Liver (tissue), 10 donors: ENCODE measurements at places on chromosomes 11 and 22.

- no peak for DNase-seq
These were observed 27.4 kb upstream of the CBX7 start for GRCh38 chr22:39179841-39180335.

GRCh38 chr11:79422866-79423265, 18.0 kb downstream of the TENM4 start:
- no peak for DNase-seq

DNA sequence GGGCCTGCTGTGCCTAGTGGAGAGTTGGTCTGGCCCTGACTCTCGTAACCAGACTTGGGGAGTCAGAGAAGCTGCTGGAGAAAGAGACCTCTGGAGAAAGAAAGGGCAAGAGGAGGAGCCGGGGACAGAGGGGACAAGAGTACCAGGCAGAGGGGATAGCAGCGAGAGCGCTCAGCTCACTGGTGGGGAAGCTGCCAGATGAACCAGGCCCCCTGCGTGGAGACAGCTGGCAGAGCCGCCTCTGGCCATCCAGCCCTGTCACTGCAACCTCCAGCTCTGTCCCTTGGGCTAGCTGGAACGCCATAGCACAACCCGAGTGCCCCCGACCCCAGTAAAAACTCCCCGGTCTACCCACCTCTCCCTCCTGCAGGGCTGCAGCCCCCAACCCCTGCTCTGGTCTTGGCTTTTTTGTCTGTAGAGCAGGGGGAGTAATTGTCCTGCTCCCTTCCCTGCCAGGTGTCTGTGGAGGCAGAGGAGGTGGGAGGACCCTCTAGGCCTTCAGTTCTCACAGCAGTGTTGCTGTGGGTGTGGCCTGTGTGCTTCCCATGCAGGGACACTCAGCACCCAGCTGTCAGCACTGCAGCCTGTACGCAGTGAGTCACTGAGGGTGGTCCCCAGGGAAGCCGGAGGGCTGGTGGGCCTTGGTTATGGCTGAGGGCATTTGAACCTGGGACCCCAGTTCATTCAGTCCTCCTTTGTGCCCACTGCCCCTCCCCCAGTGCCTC, 4.8 kb upstream of the SUN2 start:
- no peak for DNase-seq

DNA sequence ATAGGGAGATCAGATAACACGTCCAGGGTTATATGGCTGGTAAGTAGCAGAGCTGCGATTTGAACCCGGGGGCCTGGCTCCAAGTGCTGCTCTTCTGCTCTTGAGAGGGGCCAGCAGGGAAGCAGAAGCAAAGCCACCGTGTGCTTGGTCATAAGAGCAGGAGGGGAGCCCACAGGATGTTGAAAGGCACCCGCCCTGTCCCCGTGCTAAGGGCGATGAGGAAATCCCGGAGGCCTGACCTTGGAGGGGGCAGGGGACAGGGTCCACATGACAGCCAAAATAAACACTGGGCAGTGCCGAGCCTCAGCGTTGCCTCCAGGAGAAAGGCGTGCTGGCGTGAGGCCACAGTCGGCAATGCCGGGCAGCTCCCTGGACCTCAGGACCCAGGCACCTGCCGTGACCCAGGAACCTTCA, 28.8 kb downstream of the TOM1 start:
- DNase-seq: peak; percentile 73

GRCh38 chr22:43541462-43542407, 129.9 kb downstream of the MPPED1 start:
- DNase-seq: peak; percentile 23

GRCh38 chr11:123159183-123159857, 35.7 kb downstream of the CLMP start:
- DNase-seq: no peak

GRCh38 chr11:95522874-95523273, 266.7 kb downstream of the FAM76B start:
- no peak for DNase-seq

DNA sequence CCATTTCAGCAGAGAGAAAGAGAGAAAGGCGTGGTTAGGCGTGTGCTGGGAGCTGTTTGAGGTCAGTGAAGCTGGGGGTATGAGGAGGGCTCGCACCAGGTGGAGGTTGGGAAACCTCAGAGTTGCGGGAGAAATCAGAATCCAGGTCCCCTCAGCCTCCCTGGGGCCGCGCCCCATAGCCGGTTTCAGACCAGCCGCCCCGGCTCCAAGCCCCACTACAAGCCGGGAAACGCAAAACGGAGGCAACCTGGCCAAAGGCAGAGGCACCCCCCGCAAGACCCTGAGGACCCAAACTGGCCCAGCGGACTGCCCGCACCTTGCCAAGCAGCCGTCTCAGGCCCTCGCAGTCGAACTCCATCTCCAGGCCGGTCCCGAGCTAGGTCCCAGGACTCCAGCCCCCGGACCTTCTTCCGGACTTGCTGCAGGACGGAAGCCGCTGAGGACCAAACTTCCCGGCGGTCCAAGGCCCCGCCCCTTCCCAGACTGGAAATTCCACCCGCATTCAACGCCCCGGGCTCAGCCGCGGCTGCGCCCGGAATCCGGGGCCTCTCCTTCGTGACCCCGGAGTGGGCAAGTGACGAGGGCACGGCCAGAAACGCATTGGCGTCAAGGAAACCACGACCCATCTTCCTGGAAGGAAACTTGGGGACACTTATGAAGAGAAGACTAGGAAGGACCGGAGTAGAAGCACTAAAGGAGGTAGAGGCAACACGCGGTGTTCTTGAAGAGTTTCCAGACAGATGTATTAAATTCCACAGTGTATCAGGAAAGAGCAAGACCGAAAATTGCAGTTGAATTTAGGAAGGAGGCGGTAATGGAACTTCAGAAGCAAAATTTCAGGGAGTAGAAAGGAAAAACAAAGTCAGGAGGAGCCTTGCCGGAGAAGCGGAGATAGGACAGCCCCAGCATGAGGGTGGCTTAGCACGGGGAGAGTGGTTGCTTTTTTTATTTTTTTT, at the start of gene UEVLD:
Gene UEVLD (minus strand): TSS at position 438 of the 956 bp plus-strand sequence. CDS start 80 bp downstream, at position 358.
- peak; percentile 81 for DNase-seq

- DNase-seq: no peak
These were observed 51.1 kb downstream of the PRMT3 start for GRCh38 chr11:20438637-20439036.

GRCh38 chr11:86589204-86589603, 83.2 kb downstream of the ME3 start:
- DNase-seq: no peak

- no peak for DNase-seq
These were observed 139.5 kb downstream of the CTTN start for GRCh38 chr11:70537576-70538571.

DNA sequence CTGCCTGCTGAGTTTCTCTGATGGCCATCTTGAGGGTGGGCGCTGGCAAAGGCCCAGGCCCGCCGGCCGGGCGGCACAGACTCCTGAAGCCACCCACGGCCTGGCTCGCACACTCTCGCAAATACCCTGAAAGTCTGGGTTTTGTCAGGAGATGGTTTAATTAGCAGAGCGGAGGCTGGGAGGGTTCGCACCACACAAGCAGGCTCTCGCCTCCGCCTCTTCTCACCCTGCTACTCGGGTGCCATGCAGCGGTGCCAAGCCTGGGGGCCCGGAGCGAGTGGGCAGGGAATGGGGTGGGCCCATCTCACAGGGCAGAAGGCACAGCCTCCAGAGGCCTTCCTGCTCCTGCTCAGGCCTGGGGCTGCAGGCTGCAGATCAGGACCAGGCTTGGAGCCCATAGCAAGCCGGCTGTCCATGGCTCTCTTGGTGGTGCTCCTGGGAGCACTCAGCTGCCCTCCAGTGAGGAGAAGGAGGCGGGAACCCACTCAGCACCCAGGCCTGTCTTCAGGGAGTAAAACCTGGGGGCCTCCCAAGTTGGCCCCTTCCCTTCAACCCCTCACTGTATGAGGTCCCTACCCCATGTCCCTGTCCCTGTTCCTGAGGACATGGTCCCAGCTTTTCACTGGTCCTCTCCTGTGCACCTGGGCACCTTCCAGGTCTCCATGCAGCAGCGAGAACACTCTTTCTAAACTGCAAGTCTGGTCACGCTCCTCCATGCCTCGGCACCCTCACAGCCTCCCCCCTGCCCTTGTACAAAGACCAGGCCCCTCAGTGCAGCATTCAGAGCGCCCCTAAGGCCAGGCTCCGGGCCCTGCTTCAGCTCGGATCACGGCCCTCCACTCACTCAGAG, 62.0 kb downstream of the FLRT1 start:
- DNase-seq: no peak

DNA sequence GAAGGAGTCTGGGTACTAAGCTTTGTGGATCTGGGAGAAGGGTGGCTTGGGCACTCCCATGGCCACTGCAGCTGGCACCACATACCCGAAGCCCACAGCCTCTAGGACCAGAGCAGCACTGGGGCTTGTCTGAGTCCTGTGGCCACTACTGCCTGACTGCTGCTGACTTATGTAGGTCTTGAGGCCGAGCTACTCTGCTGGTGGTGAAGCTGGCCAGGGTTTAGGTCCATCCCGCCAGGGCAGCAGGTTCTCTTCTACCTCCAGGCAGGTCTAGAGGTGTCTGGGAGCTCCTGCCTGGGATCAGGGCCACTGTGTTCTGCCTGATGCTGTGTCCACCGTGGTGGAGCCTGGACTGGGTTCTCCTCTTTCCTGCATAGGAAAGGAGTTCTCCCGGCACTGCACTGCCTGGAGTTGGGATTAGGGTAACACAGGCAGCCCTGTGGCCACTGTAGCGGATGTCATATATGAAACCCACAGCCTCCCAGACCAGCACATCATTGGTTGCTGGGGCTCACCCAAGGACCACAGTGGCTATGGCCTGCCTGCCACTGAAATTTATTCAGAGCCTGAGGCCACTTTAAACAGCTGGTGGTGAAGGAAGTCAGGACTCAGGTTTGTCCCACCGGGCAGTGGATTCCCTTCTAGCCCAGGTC, 109.8 kb upstream of the SERPIND1 start:
- DNase-seq: no peak

DNA sequence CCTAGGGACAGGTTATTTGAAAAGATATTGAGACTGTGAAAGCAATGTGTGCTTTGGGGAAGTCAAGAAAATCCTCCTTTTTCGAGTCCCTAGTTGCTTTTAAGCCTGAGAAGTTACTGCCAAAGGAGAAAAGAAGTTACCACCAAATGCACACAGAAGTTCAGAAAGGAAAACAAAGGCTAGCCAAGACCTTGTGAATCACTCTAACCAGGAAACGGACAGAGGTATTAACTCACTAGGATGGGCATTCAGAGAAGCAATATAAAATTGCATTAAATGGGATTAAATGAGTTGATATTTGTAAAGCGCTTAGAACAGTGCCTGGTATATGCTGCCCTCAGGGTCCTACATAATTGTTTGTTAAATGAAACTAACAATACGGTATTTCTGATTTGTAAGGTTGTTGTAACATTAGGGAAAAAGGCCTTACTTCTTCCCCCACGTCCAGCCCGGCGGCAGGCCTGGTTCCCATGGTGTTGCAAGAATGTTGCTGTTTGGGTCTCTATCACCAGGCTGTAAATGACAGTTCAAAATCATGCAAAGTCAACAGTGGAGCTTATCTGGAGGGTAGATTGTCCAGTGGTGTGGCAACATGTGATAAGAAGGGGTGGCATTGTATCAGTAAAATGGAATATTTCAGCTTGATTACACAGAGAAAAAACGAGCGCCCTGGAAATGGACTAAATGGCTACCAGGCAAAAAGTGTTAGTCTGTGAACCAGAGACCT, 7.1 kb downstream of the TMA7B start:
- DNase-seq: no peak

DNA sequence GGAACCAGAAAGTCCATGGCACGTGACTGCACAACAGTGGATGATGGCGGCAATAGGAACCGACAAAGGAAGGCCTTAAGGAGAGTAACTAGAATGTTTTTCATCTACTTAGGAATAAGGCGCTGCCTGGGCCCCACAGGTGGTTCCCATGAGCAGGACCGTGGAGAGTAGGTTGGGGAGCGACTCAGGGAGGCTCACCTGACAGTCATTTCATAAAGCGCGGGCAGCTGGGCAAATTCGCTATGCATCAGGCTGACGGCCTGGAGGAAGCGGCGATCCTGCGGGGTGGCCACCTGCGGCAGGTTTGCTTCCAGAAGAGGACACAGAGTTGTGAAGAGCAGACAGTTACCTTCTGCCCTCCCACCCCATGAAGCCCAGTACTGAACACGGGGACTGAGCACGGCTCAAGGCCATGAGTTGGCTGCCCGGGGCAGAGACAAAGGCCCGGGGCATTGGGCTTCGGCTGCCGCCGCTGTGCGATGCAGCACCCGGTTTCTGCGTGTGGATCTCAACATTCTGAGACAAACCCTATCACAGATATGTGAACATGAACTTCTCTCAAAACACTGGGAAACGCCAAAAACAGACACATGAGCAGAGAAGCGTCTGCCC, 25.8 kb downstream of the HPS4 start:
- no peak for DNase-seq

DNA sequence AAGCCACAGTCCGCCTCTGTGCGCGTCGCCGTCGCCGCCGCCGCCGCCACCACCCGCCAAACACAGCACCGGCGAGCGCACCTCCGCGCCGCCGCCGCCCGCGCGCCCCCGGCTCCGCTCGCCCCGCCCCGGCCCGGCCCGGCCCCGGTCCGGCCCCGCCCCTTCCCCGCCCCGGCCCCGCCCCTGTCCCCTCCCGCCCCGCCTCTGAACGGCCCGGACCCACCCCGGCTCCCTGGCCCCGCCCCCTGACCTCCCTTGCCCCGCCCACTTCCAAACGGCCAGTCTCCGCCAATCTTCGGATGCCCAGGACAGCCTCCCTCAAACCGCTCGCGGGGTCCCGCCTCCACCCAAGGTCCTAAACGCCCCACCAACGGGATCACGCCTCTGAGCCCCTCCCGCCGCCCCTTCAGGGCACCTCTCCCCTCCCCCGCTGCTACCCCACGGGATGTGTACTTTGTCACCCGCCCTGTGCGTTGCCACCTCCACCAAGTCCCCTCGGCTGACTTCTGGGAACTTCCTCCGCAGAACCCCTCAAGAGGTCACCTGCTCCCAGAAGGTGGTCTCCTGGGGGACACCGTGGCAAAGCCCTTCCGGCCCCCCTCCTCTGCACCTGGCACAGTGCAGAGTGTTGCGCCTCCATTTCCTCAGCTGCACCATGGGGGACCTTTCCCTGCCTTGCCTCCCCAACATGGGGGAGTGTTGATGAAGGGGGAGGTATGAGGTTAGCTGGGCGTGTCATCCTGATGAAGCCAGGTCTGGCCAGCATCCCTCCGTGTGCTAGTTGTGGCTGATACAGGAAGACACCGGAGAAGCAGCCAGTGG, at the start of gene KIAA0930:
Gene KIAA0930 (minus strand): TSS at position 85 of the 822 bp plus-strand sequence. CDS start 191 bp downstream, outside the sequence.
- DNase-seq: peak; percentile 94

GRCh38 chr11:111299101-111300026, 1.0 kb downstream of the POU2AF3 start:
- peak; percentile 55 for DNase-seq
